SHP77 (cell line): ENCODE measurements at places on chromosomes 1 and 21.

GRCh38 chr1:206059355-206059915 is 6.5 kb downstream of the RHEX start:
- no peak for DNase-seq

- DNase-seq: no peak
These were observed 30.8 kb upstream of the UHMK1 start for GRCh38 chr1:162466797-162467196.

- no peak for DNase-seq
These were observed 37.3 kb upstream of the PIGV start for GRCh38 chr1:26750428-26750827.

- no peak for DNase-seq
These were observed 3.2 kb upstream of the MAP1LC3C start for GRCh38 chr1:242002072-242002471.
